ENCODE measurements at places on chromosomes 3 and 15.

DNA sequence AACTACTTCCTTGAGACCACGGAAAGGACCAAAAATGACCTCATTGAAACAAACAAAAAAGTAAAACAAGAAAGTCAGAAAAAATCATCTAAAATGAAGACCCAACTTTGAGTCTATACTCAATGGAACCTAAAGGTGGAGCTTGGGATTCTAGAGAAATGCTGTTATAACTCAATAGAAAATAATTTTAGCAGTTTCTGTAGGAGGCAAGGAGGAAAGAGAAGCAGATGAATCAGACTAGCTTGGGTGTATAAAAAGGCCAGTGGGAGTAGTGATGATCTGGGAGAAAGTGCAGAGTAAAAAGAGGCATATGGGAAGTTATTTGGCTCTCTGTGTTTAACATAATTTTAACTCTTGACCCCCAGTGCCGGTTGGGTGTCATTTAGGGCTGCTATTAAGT, 94.4 kb downstream of the TMCO5A start:
- no peak for DNase-seq

- no peak for DNase-seq
These were observed 52.6 kb downstream of the RFTN1 start for GRCh38 chr3:16460886-16461285.

GRCh38 chr15:64089543-64090280, 3.9 kb downstream of the CIAO2A start:
- DNase-seq, result no peak

DNA sequence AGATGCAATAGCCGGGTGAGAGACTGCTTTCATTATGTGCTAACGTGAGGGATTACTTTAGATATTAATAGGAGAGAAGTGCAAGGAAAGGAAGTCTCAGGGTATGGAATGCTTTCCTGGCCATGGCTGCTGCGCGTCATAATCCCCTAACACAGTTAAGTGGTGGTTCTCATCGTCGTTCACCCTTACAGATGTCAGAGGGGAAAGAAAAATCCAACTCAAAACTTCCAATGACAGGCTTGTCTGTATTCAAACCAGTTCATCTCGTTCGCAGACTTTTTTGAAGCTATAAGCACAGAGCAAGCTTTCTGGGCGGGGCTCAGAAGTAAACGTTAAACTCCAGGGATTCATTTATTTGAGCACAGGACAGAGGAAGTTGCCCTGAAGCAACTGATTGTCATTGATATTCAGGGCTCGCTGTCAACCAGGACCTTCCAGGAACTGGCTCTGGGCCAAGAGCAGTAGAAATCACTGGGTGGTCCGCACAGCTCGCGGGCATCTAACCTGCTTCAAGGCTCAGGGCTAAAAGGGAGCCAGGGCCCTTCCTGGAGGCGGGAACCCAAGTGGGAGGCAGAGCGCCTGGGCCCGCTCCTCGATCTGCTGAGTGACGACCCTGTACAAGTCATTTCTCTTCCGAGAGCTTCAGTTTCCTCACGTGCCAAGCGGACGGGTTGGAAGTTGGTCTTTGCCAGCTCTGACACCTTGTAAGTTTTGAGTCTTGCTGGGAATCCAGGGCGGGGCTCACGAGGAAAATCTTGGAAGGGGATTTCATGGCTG, 1.1 kb upstream of the LPP start:
- DNase-seq, result peak; percentile 68

DNA sequence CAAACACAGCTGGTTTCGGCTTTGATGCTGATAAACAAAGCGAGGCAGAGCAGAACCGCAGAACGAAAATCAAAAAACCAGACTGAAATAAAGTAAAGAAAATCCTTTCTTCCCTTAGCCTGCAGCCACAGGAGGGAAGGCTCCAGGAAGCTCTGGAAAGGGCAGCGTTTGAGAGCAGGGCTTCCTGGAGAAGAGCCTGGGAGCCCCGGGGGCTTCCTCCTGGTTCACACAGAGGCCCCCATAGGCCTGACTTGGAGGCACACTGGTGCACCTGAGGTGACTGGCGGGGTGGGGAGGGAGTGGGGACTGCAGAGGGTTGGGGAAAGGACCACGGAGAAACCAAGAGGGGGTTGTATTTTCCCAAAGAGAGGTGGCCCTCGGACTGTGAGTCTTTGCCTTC, 98.8 kb upstream of the WNT5A start:
- no peak for DNase-seq

GRCh38 chr3:10753964-10754363, 62.1 kb upstream of the SLC6A11 start:
- peak; percentile 46 for DNase-seq

Data from small intestine (tissue), 16 donors.